ENCODE measurements at places on chromosomes 2 and 18. TPM values are rescaled to one million over a fixed set of nuclear protein-coding genes. Genes with fewer than 3 reads are reported as not detected.

GRCh38 chr18:61443081-61443725 lies 110.0 kb downstream of the CDH20 start:
- no peaks in the 10 kb centered on the region for H3K4me1 ChIP-seq
- no peak overlapping the region for H3K27ac ChIP-seq
- no peaks in the 10 kb centered on the region for H3K27me3 ChIP-seq
- no peak for DNase-seq
- no peaks in the 10 kb centered on the region for H3K36me3 ChIP-seq

DNA sequence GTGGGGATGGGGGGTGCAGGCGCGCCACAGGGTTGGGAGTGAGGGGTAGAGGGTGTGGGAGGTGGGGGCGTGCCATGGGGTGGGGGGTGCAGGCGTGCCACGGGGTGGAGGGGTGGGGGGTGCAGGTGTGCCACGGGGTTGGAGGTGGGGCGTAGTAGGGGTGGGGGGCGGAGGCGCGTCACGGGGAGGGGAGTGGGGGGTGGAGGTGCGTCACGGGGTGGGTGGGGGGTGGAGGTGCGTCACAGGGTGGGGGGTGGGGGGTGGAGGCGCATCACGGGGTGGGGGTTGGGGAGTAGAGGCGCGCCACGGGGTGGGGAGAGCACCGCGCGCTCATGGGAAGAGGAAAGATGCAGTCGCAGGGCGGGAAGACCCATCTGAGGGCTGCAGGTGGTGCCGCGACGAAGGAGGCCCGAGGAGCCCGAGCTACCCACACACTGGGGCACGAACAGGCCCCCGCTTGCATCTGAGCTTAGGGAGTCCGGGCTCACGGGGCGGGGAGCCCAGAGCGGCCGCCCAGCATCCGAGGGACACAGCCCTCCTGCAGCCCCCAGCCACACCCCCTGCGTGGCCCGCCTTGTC lies 37.5 kb downstream of the SNED1 start:
- DNase-seq: no peak
- peak overlapping the region; percentile 67 for H3K27ac ChIP-seq
- H3K4me1 ChIP-seq: peaks cover 37% of the 10 kb centered on the region

DNA sequence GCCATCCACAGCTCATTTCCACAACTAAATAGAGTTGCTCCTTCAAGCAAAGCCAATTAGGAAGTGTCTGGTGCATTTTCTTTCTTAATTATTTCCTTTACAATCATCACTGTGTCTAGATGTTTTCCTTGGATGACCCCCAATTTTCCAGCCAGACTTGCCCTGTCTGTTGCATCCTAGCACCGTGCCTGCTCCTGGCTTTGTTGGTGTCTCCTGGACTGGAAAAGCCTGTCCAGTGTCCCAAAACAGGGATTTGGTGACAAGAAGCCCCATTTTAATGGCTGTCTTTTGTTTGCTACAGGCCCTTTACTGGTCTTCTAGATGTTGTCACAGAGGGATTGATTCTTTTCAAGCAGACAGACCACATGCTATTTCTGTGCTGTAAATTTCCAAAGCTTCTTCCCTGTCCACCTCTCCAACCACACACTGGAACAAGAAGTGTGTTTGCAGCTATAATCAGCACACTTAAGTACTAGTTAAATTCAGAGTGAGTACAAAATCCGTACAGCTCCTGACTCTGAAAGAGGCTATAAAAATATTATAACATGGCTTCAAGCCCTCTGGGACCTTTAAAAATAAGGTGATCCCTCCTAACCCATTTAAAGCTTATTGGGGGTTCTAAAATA lies 38.4 kb downstream of the RNF144A start:
- H3K4me3 ChIP-seq: no peak overlapping the region
- no peaks in the 10 kb centered on the region for H3K36me3 ChIP-seq
- no peak overlapping the region for H3K27ac ChIP-seq
- no peaks in the 10 kb centered on the region for H3K27me3 ChIP-seq
- peaks cover 5% of the 10 kb centered on the region for H3K4me1 ChIP-seq

DNA sequence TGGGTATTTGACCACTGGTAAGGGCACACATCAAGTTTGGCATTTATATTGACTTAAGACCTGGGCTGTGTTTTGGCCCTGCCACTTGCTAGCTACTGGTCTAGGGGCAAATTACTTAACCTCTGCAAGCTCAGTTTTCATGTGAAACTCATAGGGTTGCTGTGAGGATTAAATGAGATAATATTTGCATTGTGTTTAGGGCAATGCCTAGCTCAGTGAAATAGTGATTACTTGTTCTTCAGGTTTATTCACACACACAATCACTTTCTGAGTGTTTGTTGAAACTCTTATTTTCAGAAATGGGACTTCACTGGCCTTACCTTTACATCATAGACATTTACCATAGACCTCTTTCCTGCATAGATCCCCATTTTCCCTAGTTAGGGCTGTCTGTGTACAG lies 12.3 kb downstream of the CERS6 start:
- H3K36me3 ChIP-seq: peaks cover 5% of the 10 kb centered on the region
- DNase-seq: no peak
- H3K4me1 ChIP-seq: peaks cover 25% of the 10 kb centered on the region
- H3K4me3 ChIP-seq: no peak overlapping the region
- H3K27ac ChIP-seq: no peak overlapping the region
- no peaks in the 10 kb centered on the region for H3K27me3 ChIP-seq

DNA sequence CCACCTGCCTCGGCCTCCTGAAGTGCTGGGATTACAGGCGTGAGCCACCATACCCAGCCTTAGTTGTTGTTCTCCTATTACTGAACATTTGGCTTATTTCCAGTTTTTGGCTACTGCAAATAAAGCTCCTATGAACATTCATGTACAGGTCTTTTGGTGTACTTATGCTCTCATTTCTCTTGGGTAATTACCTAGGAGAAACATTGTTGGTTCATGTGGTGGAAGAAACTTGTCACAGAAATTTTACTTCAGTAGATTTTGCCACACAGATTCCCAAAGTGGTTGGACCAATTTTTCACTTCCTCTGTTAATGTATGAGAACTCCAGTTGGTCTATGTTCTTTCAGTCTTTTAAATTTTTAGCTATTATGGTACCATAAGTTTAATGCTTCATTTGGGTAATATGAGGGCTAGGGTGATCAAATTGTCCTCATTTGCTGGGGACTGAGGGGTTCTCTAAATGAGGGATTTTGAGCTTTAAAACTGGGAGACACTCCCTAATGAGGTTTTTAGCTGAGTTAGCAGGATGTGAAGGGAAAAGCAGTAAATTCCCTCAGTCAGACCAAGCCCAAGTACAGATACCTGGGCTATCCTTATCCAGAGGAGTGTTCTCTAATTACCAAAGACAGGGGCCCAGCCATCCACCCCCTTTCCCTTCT lies 33.9 kb downstream of the MTA3 start:
- DNase-seq: no peak
- H3K4me1 ChIP-seq: no peaks in the 10 kb centered on the region
- no peak overlapping the region for H3K27ac ChIP-seq
- H3K4me3 ChIP-seq: no peak overlapping the region
- H3K36me3 ChIP-seq: no peaks in the 10 kb centered on the region

- peak; percentile 17 for DNase-seq
- H3K4me3 ChIP-seq: no peak overlapping the region
- peaks cover 1% of the 10 kb centered on the region for H3K27me3 ChIP-seq
Observed at GRCh38 chr2:108182489-108182888, 57.3 kb upstream of the SULT1C3 start.

DNA sequence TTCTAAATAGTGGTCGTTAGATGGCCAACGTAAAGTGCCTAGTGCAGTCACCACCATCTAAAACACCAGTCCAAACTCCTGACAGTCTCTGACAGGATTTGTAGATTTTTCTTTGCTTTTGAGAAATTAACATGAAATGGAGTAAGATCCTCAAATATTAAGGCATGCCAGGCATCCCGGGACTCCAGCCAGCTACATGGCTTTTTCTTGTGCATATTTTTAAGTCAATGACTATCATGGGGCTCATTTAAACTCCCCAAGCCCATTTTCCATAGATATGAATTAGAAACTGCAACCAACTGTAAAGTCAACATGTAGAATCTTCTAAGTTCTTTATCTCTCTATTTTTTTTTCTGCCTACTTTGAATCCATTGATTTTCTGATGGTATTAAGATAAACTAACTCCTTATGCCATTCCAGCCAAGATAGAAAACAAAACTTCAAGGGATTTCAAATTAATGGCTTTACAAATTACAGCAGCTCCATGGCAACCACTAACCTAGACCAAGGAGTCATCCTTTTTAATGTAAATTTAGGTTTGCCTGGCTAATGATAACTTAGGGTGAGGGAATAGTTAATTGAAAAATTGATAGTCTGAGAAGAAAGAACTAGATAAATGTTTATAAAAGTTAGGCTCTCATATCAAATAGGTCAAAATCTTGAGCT lies 764.1 kb upstream of the NXPH2 start:
- H3K36me3 ChIP-seq: no peaks in the 10 kb centered on the region
- no peak for DNase-seq
- no peaks in the 10 kb centered on the region for H3K27me3 ChIP-seq
- H3K27ac ChIP-seq: no peak overlapping the region
- H3K4me3 ChIP-seq: no peak overlapping the region
- no peaks in the 10 kb centered on the region for H3K4me1 ChIP-seq

- no peaks in the 10 kb centered on the region for H3K27me3 ChIP-seq
- H3K36me3 ChIP-seq: peaks cover 33% of the 10 kb centered on the region
- H3K4me3 ChIP-seq: no peak overlapping the region
- peaks cover 34% of the 10 kb centered on the region for H3K4me1 ChIP-seq
- no peak overlapping the region for H3K27ac ChIP-seq
- no peak for DNase-seq
Observed at GRCh38 chr2:69779258-69780001, 37.5 kb downstream of the ANXA4 start.

DNA sequence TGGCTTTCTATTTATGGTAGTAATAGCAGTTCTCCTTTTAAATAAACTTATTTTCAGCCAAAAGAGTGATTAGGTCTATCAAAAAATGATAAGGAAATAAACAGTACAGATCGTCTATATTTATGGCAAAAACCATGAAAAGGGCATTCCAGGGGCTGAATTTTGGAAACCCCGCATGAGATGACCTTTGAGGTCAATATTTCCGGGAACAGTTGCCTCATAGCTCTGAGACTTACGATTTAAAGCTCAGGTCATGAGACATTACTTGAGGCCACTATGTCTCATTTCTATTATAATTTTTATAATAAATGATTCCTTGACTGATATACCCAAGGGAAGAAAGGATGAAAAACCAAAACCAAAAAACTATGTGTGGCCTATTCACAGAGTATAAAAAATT lies 101.1 kb downstream of the LDLRAD4 start:
- peaks cover 13% of the 10 kb centered on the region for H3K36me3 ChIP-seq
- H3K4me3 ChIP-seq: no peak overlapping the region
- no peak overlapping the region for H3K27ac ChIP-seq
- DNase-seq: no peak

DNA sequence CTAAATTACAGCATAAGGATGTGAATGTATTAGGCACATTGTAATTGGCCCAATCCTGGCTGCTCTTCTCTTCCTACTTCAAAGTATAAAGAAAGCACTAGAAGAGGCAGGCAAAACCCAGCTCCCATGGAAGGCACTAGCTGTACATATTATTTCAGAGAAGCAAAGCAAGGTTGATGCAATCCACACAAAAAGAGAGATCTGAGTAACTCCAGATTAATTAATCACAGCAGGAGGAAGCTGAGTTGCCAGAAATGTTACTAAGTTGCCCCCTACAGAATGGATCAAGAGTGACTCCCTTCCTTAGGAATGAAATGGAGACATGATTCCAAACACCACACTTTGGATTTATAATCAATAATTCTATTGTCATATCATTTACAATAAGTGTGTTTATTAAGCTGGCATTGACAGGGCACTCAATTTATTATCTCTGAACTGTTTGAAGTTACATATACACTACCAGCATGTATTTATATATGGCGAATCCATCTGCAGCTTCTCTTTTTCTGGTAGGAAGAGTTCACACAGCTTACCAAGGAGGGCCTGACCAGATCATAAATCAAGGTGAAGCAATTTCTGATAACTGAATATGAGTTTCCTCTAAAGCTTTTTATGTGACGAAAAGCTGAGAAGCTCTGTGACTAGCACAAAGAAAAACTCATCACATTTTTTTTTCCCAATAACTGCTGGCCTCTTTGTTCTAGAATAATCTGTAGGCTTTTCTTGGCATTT lies 393.1 kb upstream of the LYPD1 start:
- no peak overlapping the region for H3K4me3 ChIP-seq
- no peaks in the 10 kb centered on the region for H3K27me3 ChIP-seq
- H3K36me3 ChIP-seq: no peaks in the 10 kb centered on the region
- DNase-seq: no peak

GRCh38 chr2:84782717-84783442 lies 98.0 kb downstream of the TRABD2A start:
- H3K4me3 ChIP-seq: peak overlapping the region; percentile 38
- H3K27me3 ChIP-seq: peaks cover 2% of the 10 kb centered on the region
- peak overlapping the region; percentile 97 for H3K27ac ChIP-seq
- peaks cover 67% of the 10 kb centered on the region for H3K4me1 ChIP-seq
- H3K36me3 ChIP-seq: peaks cover 34% of the 10 kb centered on the region
- peak; percentile 58 for DNase-seq

DNA sequence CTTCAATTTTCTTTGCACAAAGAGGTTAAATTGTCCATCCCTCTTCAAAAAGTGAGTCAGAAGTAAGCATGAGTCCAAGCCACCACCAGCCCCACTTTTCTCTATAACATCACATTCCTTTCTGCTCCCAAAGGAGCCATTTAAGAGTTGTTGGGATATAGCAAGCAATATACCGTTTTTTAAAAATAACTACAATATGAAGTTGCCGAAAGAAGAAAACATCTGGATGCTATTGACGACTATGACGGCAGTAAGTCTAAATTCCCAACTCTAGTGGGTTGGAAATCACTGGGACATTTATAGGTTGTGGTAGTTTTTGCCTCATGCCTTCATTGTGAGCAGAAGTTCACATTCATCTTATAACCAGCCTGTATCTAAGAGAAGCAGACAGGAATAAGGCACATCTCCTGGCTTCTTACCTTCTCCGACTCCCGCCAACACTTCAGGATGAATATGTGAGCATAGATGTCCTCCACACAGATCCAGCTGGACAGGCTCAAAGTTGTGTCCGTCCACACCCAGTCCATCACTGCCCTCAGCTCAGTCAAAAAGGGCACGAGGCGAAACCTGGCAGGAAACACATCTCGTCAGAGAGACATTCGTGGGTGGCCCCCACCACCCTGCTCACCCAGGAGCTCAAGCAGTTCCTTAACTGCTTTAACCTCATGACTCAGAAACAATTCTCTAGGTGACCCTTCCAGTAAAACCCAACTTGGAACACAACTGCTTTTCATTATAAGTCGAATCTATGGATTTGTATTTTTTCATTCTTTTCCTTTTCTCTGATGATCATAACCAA lies 163.6 kb downstream of the NAPG start:
- no peak for DNase-seq
- no peaks in the 10 kb centered on the region for H3K4me1 ChIP-seq
- H3K27me3 ChIP-seq: peaks cover 2% of the 10 kb centered on the region
- H3K27ac ChIP-seq: no peak overlapping the region
- no peaks in the 10 kb centered on the region for H3K36me3 ChIP-seq

- H3K4me1 ChIP-seq: no peaks in the 10 kb centered on the region
- no peaks in the 10 kb centered on the region for H3K36me3 ChIP-seq
- DNase-seq: no peak
- no peak overlapping the region for H3K4me3 ChIP-seq
- H3K27me3 ChIP-seq: no peaks in the 10 kb centered on the region
Observed at GRCh38 chr2:164644036-164644700, 22.9 kb upstream of the GRB14 start.

GRCh38 chr2:68156419-68156818 lies 1.3 kb upstream of the PNO1 start:
- H3K36me3 ChIP-seq: peaks cover 14% of the 10 kb centered on the region
- H3K4me3 ChIP-seq: peak overlapping the region; percentile 94
- H3K27ac ChIP-seq: peak overlapping the region; percentile 97
- peaks cover 48% of the 10 kb centered on the region for H3K4me1 ChIP-seq

The TSHZ1 gene
- total RNA-seq: 18.2 TPM

The TRIM43 gene
- total RNA-seq: 0.73 TPM
